Fibroblast of lung (primary cell): ENCODE measurements at places on chromosomes 7 and 10. TPM values are rescaled to one million over a fixed set of nuclear protein-coding genes. Genes with fewer than 3 reads are reported as not detected.

GRCh38 chr10:98414578-98414931, 427 bp downstream of the PYROXD2 start:
- DNase-seq: no peak

Gene KNDC1
- 0.26 and 0.50 TPM in 2 replicates for total RNA-seq

- DNase-seq: no peak
Observed at GRCh38 chr7:29146057-29146706, at the start of gene CPVL. CPVL (minus strand) TSS chr7:29146537; CDS start chr7:29121061, 25,476 bp downstream.

Gene LIPF
- not detected in 2 replicates for total RNA-seq

GRCh38 chr7:6510476-6511133, 40.7 kb downstream of the GRID2IP start:
- no peak for DNase-seq

DNA sequence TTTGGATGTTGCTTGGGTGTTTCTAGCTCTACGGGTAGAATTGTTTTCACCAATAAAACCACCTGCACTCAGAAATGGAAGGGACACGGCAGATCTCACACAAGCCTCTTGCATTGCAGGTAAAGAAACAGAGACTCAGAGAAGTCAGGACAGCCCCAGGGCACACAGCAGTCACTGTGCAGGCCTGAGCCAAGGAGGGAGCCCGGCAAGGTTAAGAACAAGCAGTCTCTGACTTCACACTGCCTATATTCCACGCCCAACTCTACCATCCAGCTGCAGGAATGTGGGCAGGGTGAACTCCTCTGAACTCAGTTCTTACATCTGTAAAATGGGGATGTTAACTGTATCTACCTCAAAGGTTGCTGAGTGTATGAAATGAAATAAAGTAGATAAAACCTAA, 15.4 kb downstream of the CHST15 start:
- no peak for DNase-seq

GRCh38 chr7:37645282-37646050, 38.1 kb upstream of the GPR141 start:
- no peak for DNase-seq

DNA sequence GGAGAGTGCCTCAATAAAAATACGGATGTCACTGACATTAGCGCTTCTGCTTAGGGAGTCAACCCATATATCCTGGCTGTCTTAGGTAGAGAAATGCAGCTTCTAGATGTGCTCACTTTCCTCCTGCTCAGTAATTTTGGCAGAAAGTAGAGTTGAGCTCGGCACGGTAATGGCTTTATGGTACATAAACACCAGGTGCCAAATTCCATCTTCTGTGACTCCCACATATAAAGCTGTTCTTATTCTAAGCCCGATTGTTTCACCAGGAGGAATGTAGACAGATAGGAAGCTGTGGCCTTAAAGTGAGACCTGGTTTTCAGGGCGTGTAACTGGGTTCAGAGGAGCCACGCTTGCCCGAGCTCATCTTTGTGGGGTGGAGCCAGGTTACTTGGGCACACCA, 143.7 kb downstream of the CREB5 start:
- no peak for DNase-seq

- peak; percentile 39 for DNase-seq
Observed at GRCh38 chr10:34080485-34081346, 734.4 kb downstream of the PARD3 start.

Gene ARMC3
- total RNA-seq: not detected in 2 replicates

Gene ZNF488
- total RNA-seq: under 0.01 TPM in 1 of 2 replicates, not detected in the other

Gene TBX20
- not detected in 2 replicates for total RNA-seq

DNA sequence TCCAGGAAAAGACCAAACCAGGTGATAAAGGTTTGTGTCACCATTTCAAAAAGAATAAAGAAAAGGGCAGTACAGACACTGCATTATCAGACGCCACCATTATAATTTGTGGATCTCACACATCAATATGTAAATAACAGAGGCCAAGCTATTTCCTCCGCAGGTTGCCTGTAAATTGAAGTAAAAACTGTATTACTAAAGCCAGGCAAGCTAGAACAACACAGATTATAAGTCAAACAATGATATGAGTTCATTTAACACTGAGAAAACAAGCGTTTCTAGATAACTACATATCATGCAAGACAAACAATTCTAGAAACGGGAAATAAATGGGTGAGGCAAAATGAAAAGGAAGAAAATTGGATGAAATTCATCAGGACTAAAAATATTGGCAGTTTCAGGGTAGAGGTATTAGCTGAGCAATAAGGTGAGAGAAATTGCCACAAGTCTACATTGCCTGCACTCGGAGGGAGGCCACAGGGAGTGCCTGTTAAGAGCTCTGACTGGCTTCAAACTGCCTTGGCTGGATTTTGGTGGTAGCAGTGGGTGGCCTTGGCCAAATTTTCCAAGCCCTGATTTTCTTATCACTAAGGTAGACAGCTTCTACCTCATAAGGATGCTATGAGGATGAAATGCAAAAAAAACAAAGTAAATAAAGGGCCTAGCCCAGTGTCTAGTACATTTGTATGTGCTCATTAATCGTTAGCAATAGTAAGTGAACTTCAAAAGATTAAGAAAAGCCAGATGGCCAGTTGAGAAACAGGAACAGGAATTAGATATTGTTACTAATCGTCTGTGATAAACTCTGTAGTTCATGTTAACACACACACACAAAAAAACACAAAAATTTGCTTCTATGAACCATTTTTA, 240.0 kb upstream of the NFE2L3 start:
- no peak for DNase-seq

Gene OR2A5
- total RNA-seq: not detected in 2 replicates

Gene SLC29A4
- total RNA-seq: 5.1 and 6.4 TPM in 2 replicates

Gene CASP2
- total RNA-seq: 8.5 and 9.4 TPM in 2 replicates

GRCh38 chr10:49419005-49419404, 23.1 kb upstream of the DRGX start:
- DNase-seq: no peak

DNA sequence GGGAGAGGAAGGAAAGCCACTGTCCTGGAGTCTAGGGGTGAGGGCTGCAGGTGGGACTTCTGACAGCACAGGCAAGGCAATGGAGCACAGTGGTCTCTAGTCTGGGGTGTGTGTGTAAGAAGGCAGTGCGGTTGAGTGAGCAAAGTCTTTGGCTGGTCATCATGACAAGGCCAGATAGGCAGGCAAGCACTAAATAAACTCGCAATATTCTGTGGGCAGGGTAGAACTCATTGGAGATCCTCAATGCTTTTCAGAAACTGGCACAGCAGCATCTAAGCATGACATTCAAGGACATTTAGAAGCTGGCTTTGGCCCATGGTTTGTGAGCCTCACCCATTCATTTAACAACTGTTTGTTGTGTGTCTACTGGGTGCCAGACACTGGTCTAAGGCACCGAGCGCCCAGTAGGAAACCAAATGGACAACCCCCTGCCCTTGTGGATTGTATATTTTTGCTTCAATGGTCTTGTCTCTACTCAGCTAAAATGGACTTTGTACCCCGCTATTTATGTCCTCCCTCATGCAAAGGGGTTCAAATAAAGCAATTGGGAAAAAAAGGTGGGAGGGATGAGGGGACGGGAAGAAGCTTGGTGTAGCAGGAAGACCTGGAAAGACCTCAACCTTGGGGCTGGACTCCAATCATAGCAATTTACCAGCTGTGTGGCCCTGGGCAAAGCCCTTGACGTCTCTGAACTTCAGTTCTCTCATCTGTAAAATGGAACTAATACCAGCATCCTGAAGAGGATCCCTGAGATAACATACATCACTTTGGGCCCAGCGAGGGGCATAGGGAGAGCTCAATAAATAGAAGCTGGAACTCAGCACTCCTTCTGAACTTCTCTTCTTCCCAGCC, 116.0 kb downstream of the NEURL1 start:
- peak; percentile 28 for DNase-seq

Gene CYP3A4
- total RNA-seq: 0.17 TPM in 1 of 2 replicates, not detected in the other

Gene ICA1
- under 0.01 and 0.17 TPM in 2 replicates for total RNA-seq

DNA sequence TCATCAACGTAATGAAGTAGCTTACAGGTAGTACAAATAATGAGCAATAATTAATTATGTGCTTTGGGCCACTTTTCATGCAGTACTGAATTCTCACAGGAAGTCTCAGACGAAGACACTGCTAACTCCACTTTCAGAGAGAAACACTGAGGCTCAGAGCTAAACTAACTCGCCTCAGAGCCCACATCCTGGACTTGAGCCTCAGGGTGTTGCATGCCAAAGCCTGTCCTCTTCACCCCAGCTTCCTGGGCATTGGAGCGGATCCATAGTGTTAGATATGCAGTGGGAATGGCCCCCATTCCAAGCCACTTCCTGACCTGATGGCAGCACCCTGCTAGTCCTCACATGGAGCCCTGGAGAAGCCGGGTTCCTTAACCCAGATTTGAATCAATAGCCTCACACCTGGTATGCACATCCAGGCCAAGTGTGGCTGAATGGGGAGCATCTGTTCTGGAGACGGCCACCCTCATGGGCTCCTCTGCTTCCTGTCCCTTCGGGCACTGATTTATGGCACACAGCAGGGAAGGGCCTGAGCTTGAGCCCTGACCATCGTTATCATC, 265.1 kb upstream of the ZNF32 start:
- DNase-seq: no peak

Gene ZMIZ2
- total RNA-seq: 5.1 and 9.1 TPM in 2 replicates

GRCh38 chr10:80283119-80283518, 6.3 kb downstream of the MAT1A start:
- no peak for DNase-seq

Gene PPRC1
- total RNA-seq: 9.9 and 10.0 TPM in 2 replicates

Gene INA
- total RNA-seq: under 0.01 and 0.50 TPM in 2 replicates

DNA sequence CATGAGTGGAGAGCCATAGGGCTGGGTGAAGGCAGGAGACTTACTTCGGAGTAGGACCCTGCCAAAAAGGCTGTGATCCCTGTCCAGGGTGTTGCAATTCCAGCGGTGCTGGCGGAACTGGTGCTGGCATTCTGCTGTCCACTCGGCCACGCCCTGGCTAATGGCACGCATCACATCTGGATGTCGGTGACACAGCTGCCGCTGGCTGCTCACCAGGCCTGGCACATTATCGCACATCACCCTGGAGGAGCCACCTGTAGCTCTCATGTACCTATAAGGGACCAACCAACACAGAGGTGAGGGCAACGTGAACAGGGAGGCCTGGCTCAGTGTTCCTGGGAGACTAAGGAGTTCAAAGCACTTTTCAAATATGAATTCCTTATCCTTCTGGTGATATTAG, 2.3 kb downstream of the WNT2 start:
- DNase-seq: no peak

- DNase-seq: peak; percentile 61
Observed at GRCh38 chr7:28180364-28181147, at the start of gene JAZF1. JAZF1 (minus strand) TSS chr7:28180795.

DNA sequence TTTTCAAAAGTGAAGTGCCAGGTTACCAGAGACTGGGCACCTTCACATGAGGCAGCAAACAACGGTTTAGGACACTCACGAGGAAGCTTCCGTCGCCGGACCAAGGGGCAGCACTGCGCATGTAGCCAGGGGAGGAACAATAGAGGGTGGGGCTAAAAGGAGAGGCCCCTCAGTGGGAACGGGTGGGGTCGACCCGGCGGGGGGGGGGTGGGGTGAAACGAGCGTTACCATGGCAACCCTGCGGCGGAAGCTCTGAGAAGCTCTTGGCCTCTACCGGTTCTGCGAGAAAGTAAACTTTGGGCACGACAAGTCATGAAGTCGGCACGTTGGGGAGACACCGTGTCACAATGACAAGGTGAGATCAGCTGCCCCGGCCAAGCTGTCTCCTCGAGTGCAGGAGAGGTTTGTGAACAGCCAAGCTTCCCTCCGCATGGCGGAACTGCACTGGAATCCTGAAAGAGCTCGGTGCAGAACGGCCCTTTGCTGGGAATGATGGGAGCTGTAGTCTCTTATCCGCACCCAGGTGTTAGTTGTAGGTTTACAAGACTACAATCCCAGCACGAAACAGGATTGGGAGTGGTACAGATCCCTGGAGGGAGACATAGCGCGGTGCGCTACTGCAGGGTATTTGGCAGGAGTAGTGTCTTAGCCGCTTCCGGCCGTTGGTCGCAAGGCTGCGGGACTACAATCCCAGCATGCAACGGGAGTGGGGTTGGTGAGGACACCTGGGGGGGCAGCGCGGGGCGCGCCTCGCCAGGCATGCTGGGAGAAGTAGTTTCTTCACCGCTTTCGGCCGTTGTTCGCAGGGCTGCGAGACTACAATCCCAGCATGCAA, 72.8 kb upstream of the ZNF722 start:
- peak; percentile 2 for DNase-seq

DNA sequence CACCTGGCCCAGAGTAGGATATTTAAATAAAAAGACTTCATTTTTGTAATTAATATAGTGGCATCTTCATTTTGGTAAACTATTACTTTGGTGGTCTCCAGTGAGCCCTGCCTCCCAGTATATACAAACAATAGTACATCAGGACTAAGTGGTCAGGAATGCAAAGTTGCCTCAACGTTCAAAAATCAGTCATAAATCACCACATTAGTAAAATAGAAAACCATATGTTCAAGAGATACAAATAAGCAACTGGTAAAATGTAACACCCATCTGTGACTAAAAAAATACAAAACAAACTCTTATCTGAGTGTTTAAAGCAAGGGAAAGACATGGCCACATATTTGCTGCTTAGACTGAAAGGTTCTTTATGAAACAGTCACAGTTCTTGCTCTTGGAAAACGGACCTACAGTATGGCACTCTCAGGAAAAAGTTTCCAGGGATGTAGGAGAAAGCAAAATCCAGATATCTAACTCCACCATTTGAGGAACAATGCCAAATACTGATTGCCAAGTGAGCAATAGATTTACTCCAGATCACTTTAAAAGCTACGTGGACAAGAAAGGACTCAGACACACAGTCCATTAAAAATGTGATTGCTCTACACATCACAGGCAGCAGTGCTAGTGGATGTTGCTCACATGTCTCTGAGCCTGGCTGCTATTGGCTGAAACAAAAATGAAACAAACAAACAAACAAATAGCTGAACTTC, 15.1 kb upstream of the RHOBTB1 start:
- DNase-seq: peak; percentile 51

DNA sequence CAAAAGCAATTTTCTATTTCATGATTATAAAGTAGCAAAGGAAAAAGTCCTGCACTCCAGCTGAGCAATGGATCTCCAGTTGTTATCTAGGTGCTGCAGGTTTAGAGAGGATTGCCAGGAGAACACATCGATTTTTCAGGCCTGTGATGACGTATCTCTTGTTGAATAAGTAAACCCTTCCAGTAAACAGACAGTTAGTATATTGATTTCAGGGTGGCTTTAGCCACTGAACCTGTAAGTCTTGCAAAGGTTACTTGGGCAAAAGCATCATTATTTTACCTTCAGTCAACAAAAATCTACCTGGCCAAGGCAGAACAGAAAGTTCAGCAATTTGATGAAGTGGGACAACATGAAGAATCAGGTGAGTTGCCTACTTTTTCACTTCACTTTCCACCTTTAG, 12.3 kb downstream of the EGFR start:
- DNase-seq: no peak

GRCh38 chr10:89280508-89280907, 21.3 kb upstream of the IFIT2 start:
- DNase-seq: no peak

Gene PIP
- total RNA-seq: not detected in 2 replicates

GRCh38 chr10:88707429-88708155, 1.5 kb downstream of the LIPK start:
- DNase-seq: peak; percentile 89

- DNase-seq: no peak
Observed at GRCh38 chr7:45215601-45216062, 58.0 kb downstream of the RAMP3 start.

Gene ELAPOR2
- 5.6 and 5.9 TPM in 2 replicates for total RNA-seq
